ENCODE measurements at places on chromosomes 1 and 21.
A peak's percentile ranks its signal among the peaks of the same experiment; 100 is the strongest.

GRCh38 chr21:42674351-42674940 is 21.0 kb downstream of the PDE9A start:
- no peak for DNase-seq

- DNase-seq = no peak
These were observed 15.3 kb downstream of the DNAJC11 start for GRCh38 chr1:6686294-6686693.

- no peak for DNase-seq
These were observed 26.2 kb upstream of the CD1D start for GRCh38 chr1:158154501-158154900.

DNA sequence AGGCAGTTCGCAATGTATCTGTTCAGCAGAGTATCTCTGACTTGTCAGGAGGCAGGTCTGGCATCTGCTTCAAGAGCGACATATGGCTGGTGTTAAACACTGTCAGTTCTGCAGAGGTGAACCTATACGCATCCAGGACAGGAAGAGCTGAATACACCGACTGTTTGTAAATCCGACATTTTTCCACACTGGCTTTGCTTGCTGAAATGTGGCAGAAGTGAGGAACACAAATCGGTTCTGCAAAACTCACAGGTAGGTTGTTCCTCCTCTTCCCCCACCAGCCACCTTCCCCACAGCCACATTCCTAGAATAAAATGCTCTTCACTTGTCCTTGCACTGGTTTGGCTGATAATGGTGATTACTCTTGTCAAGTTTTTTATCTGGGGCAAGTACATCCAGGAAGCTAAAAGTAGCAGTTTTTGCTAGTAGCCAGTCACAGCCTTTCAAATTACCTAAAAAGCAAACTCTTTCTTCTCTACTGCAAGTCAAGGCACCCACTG is 289.2 kb downstream of the GRIK1 start:
- peak; percentile 42 for DNase-seq

GRCh38 chr1:23167353-23168078 is 1.1 kb downstream of the LUZP1 start:
- DNase-seq = no peak

- no peak for DNase-seq
These were observed 6.0 kb upstream of the SEC16B start for GRCh38 chr1:177975588-177976495.

- peak; percentile 17 for DNase-seq
These were observed 459 bp downstream of the SERBP1 start for GRCh38 chr1:67429528-67430357.

DNA sequence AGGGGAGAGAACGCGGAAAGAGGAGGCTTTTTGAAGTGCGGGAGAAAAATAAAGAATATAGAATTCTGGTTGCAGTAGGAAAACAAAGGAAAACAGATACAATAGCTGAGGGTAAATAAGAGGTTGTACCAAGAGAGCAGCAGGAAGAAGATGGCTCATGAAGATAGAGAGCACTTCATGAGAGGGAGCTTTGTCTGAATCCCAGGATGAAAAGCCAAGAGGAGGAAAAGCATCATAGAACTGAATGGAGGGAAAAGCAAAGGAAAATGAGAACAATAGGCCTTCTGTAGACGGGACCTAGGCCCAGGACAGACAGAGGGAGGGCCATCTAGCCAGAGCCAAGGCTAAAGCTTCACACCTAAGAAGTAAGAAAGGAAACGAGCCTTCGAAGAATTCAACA is 49.5 kb downstream of the ATP6V1G3 start:
- DNase-seq = peak; percentile 71

- peak; percentile 53 for DNase-seq
These were observed 496.4 kb downstream of the SETD4 start for GRCh38 chr21:35563885-35564451.

GRCh38 chr1:3774946-3775489 is 2.5 kb downstream of the SMIM1 start:
- no peak for DNase-seq

GRCh38 chr21:41752231-41752681 is 14.6 kb downstream of the RIPK4 start:
- DNase-seq = no peak

- no peak for DNase-seq
These were observed 21.0 kb upstream of the SPATA6 start for GRCh38 chr1:48493041-48493440.

GRCh38 chr1:145962157-145963102 is 1.9 kb downstream of the ANKRD34A start:
- peak; percentile 77 for DNase-seq

DNA sequence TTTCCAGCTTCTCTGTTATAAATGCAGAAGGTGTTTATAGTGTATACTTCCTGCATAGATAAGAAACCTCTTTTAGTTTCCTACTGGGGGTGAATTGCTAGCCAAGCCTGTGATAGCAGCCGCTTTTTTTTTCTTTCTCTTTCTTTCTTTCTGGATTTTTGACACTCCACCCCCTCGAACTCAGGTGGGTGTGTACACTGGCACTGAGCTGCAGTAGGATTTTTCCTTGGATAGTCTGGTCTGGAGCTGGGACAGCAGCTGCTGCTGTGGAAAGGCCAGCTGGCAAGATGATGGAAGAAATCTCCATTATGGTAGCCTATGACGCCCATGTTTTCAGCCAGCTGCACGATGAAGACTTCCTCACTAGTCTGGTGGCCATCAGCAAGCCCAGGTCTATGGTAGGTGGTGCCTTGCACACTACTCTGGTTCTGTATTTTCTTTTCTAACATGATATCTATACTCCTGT is 122.5 kb upstream of the CACYBP start:
- peak; percentile 36 for DNase-seq

- no peak for DNase-seq
These were observed 509 bp downstream of the ADAMTS4 start for GRCh38 chr1:161198194-161198896.

DNA sequence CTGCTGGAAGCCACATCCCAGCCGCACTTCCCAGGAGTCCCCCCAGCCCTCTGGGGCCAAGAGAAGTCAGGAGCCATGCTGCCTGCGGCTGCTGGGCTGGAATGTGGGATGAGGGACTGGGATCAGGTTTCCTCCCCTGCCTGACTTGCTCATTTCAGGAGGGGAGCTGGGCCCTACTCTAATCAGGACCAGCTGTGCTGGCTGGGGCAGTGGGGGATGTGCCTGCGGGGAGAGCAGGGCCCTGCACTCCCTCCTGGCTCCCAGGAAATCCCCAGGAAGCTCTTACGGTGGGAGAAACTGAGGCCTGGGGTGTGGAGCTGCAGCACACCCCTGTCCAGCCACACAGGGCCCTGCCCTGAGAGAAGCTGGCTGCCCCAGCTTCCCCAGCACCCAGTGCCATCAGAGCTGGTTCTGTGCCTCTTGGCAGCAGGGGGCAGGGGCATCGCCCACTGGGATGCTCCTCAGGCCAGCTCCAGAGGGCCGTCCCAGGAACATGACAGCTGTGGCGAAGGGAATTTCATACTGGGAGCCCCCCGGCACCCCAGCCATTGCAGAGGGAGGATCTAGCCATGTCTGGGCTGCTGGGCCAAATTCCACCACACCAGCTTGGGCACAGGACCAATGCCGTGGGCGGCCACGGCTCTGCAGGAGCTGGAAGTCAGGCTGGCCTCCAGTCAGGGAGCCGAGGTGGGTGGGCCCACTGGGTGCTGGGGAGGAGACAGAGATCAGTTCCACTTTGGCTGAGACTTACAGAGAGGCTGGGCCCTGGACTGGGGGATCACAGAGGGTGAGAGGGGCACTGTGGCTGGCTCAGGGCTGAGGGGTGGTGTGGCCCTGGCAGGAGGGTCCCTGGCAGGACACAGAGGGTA is 21.3 kb upstream of the PRSS38 start:
- DNase-seq = no peak

GRCh38 chr1:57270927-57271698 is 152.7 kb downstream of the DAB1 start:
- DNase-seq = no peak

- DNase-seq = no peak
These were observed 87.4 kb downstream of the ADGRL4 start for GRCh38 chr1:78919150-78919549.

- DNase-seq = no peak
These were observed 46.0 kb upstream of the GUCA2A start for GRCh38 chr1:42210421-42211133.

GRCh38 chr1:161218301-161219077 is 3.4 kb downstream of the FCER1G start:
- no peak for DNase-seq

DNA sequence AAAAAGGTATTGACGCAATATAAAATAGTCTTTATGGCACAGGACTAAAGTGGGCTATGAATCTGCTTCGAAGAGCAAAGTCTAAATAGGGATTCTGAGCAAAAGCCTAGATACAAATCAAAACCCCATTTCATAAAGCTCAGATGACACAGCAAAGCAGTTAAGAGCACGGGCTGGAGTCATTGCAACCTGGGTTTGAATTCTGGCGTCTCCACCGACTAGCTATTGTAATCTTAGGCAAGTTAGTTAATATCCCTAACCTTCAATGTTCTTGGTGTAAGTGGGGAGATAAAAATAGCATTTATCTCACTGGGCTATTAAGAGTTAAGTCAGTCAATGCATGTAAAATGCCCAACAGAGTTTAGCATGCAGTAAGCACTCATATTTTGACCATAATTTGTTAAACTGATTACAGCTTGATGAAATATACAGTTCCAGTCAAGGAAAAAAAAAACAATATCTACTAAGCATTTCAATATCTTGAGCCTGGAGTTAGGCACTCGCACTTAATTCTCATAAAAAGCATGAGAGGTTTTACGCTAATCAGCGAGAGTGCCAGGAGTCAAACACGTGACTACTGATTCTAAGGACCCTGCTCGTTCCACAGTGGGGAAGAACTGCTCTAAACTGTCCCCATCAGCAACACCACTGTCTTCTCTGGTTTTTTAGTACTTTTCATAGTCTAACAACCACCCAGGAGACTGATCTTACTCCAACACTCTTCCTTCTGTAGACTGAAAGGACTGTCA is 75.5 kb downstream of the JAK1 start:
- DNase-seq = no peak

DNA sequence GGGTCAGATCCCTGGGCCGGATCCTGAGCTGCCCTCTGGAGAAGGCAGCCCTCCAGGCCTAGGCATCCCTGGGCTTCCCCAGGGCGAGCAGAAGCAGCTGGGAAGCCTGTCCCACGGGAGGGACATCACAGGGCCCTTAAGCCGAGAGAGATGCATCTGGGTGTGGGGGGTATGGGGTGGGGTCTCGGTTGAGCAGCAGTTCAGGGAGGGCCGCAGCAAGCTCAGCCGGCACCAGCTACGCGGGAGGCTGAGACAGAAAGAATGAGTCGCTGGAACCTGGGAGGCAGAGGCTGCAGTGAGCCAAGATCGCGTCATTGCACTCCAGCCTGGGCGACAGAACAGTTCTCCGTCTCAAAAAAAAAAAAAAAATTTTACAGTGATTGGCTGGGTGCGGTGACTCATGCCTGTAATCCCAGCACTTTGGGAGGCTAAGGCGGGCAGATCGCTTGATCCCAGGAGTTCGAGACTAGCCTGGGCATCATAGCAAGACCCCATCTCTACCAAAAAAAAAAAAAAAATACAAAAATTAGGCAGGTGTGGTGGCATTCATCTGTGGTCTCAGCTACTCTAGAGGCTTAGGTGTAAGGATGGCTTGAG is 37.7 kb downstream of the RRP1 start:
- DNase-seq = no peak

- DNase-seq = no peak
These were observed 140.5 kb upstream of the L1TD1 start for GRCh38 chr1:62054188-62054587.

GRCh38 chr1:80882553-80882952 is 918.2 kb upstream of the ADGRL2 start:
- no peak for DNase-seq

- no peak for DNase-seq
These were observed 63.5 kb downstream of the SKI start for GRCh38 chr1:2291577-2291976.

GRCh38 chr1:176897350-176898236 is 266.9 kb downstream of the ASTN1 start:
- DNase-seq = peak; percentile 72

DNA sequence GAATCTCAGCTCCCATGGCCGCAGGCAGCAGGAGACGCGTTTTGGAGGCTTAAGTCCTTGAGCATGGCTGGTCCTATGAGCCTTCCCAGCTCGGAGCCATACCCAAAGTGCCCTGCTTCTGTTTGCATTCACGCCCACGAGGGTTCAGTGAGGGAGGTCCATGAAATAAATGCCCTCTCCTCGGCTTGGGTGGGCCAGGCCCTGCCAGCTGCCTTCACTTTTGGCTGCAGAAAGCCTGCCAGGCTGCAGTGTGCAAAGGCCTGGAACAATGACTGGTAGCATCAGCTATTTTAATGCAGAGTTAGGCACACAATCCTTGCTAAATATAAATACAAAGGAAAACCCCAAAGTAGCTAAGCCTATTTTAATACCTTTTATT is 49.4 kb downstream of the H3-3A start:
- DNase-seq = no peak

- DNase-seq = no peak
These were observed 166.3 kb downstream of the TBX15 start for GRCh38 chr1:118821801-118822200.

DNA sequence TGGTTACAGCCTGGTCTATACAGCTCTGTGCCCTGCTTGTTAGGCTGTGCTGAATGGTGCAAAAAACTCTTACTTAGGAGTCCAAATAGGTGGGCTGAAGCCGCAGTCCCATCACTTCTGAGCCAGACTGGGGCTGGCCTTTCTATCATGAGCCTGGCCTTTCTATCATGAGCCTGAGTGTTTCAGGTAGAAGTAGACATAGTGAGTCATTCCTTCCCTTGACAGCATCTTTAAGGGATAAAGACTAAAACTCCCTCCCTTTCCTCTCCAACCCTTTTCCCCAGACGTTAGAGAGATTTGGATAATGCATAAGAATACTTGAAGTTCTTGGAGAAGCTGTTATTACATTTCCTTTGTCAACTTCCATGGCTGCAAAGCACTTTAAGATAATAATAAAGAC is 46.5 kb upstream of the PARP1 start:
- no peak for DNase-seq

- no peak for DNase-seq
These were observed 184.3 kb downstream of the NEGR1 start for GRCh38 chr1:72097851-72098570.

GRCh38 chr1:100076744-100077143 is 56.0 kb downstream of the SASS6 start:
- DNase-seq = no peak

DNA sequence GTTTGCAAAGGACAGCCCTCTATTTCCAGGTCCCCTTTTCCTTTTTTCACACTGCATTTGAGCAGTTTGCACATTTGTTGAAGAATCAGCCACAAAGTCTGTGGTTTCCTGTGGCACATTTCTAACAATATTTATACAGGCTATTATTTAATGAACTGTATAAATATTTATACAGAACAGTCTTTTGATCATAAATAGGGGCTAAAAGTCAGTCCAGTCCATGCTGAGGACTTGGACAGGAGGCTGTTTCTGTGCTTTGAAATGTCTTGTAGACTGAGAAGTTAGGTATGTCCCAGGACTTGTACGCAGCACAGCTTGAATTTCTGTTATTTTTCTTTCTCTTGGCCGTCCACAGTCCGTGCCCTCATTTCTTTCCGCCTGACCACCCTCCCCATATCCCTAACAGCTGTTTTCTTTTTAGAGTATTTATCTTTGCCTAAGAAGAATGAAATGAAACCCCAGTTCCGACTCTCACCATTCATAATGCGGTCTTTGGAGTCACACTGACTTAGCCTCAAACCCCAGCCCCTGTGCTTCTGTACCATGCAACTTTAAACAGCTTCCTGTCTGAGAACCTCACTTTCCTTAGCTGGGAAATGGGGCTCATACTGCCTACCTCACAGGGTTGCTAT is 19.7 kb downstream of the FGGY start:
- no peak for DNase-seq

Measured in pons (tissue), 1 donor.